ENCODE measurements at places on chromosomes 1 and 21. TPM values are rescaled to one million over a fixed set of nuclear protein-coding genes. Genes with fewer than 3 reads are reported as not detected.

GRCh38 chr1:206911064-206911663, 10.6 kb downstream of the FCMR start:
- no peak for DNase-seq

DNA sequence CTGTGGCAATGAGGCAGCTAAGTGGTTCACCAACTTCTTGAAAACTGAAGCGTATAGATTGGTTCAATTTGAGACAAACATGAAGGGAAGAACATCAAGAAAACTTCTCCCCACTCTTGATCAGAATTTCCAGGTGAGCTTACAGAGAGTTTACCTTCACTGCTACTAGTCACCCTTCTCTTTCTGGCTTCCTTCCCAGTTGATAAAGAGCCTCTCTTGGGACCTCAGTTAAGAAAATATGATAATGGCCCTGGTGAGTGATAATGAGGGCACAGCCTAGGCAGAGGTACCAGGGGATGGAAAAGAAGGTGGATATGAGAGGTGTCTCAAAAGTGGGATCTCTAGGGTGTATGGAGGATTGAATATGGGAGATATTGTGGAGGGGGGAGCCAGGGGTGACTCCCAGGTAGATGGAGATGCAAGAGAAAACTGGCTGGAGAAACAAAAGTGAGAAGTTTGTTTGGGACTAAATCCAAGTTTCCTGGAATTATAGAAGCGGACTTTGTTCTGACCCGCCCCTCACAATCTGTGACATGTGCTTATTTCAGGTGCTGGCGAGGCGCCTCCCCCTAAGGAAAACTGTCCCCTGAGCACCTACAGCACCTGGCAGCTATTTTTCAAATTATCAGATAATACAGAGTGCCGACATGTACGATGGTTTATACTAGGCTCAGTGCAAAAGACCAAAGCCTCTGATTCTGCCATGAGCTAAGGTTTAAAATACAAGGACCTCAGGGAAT, 13.7 kb downstream of the MTARC2 start:
- no peak for DNase-seq

Gene CA6
- total RNA-seq = not detected

GRCh38 chr1:29805896-29806160, 569.5 kb downstream of the PTPRU start:
- DNase-seq = no peak

DNA sequence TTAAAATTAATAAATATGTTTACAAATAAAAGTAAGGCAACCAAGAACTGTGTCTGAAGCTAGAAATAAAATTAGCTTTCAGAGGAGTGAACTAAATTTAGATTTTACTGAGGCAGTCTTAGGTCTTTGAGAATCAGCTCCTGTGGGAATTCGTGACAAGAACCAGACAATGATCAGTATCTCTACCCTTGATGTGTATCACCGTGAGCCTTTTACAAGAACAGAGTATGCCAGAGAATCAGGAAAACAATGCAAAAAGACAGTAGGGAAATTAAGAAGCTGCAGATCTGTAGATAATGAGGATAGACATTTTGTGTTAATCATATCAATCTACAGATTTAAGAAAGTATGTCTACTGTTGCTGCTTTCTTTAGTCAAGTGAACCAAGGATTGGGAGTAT, 351.0 kb downstream of the COL11A1 start:
- no peak for DNase-seq

DNA sequence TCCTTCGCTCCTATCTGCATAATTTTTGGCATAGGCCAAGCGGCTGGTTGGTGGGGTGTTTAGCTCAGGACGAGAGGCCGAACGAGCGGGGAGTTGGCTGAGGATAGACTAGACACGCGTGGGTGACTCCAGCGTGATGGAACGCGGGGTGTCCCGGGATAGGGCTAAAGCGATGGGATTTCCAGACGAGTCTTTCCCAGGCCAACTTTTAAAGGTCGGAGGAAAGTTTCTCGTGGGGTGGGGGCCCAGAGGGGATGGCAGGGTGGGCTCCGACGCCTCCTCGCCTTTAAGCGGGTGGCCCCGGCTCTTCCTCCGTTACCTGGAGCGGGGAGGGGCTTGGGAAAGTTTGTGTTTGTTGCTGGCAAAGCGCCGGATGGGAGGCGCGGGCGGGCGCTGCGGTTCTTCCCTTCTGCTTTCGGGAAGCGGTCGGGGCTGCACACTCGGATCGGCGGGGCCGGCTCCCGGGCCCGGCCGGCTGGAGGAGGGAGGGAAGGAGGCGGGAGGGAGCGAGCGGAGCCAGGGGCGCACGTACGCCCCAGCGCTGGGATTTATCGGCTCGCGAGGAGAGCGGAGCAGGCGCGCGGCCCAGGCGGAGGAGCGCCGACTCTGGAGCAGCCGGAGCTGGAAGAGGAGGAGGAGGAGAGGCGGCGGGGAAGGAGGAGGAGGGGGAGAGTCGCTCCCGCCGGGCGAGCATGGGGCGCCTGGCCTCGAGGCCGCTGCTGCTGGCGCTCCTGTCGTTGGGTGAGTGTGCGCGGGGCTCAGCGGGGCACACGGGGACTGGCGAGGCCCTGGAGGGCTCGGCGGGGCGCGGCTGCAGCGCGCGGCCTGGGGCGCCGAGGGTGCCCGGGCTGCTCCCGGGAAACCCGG, at the start of gene PTGFRN:
Gene PTGFRN (plus strand): TSS at position 405 of the 867 bp plus-strand sequence. CDS start 288 bp downstream, at position 693.
- DNase-seq = peak; percentile 7

Gene BEND5
- total RNA-seq = 6.5 TPM

Gene DCST1
- total RNA-seq = not detected

Gene SYT14
- total RNA-seq = not detected

GRCh38 chr1:156677616-156678596, 699 bp upstream of the NES start:
- DNase-seq = no peak

Gene CA14
- not detected for total RNA-seq

Gene CHI3L2
- total RNA-seq = 2.2 TPM

Gene TNNI3K
- 6.6 TPM for total RNA-seq

Gene RIPPLY3
- not detected for total RNA-seq

Gene CATSPERE
- 1.3 TPM for total RNA-seq

GRCh38 chr1:117003223-117003875, 1.8 kb downstream of the CD101 start:
- no peak for DNase-seq

GRCh38 chr1:45767035-45767434, 16.6 kb upstream of the IPP start:
- no peak for DNase-seq

GRCh38 chr1:206834217-206834616, 31.2 kb upstream of the IL20 start:
- no peak for DNase-seq

Gene TDRD5
- not detected for total RNA-seq

- DNase-seq = no peak
These were observed 150.7 kb downstream of the TOMM20 start for GRCh38 chr1:234977875-234978396.

Gene NECTIN4
- not detected for total RNA-seq

Gene CNR2
- 0.41 TPM for total RNA-seq

Gene CD52
- 2.7 TPM for total RNA-seq

GRCh38 chr1:243733670-243734307, 116.3 kb downstream of the AKT3 start:
- DNase-seq = no peak

GRCh38 chr1:248361121-248361715, at the start of gene OR2T4:
Gene OR2T4 (plus strand): TSS chr1:248361665. CDS start chr1:248361665, 0 bp downstream.
- no peak for DNase-seq

Gene SPRR5
- not detected for total RNA-seq

DNA sequence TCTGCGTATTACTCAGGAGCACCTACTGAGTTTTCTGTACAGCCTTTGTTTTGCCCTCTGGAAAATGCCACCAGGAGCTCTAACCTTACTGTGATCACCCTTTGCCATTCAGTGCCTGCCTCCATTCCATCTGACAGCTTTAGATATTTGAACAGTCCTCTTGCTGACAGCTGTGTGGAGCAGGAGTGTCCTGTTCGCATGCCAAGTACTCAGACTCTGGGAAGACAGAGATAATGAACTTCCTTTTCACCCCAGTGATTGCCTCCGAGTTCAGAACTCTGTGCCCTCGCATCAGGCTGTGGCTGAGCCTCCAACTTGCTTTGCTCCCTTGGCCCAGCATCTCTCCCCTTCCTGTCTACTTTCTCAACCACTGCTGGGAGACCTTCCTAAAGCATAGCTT, 74.0 kb downstream of the CACNA1E start:
- DNase-seq = no peak

- no peak for DNase-seq
These were observed 11.5 kb downstream of the PFKFB2 start for GRCh38 chr1:207064561-207064960.

Gene SRM
- 57.4 TPM for total RNA-seq

Gene TMEM200B
- total RNA-seq = 31.4 TPM

- no peak for DNase-seq
These were observed 105.0 kb downstream of the LEPR start for GRCh38 chr1:65525266-65526048.

- DNase-seq = no peak
These were observed 5.1 kb upstream of the OLIG1 start for GRCh38 chr21:33064623-33065390.

DNA sequence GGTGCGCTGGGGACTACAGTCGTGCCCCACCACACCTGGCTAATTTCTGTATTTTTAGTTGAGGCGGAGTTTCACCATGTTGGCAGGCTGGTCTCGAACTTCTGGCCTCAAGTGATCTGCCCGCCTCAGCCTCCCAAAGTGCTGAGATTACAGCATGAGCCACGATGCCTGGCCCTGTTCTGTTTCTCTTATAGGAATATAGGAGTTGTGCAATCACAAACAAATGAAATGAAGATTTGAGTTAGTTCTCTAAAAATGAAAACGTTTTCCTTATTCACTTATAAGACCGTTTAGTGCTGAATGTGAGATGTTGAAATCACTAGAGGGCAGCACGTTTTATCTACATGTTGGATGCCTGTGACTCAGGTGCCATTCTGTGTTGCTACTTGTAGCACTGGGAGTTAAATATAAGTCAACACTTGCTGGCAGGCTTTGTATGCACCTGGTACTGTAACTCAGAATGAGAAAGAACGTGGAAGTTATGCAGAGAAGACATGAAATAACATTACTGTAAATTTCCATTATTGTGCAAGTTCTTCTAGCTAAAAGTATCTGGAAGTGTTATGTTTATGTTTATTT, 45.8 kb downstream of the MIGA1 start:
- DNase-seq = no peak

Gene UBE2U
- not detected for total RNA-seq

Gene CSMD2
- total RNA-seq = 2.8 TPM
